CD4-positive, alpha-beta T cell treated with Interleukin-15 for 4 hours (primary cell): ENCODE measurements at places on chromosomes 2 and 18.
A peak's percentile ranks its signal among the peaks of the same experiment; 100 is the strongest.

DNA sequence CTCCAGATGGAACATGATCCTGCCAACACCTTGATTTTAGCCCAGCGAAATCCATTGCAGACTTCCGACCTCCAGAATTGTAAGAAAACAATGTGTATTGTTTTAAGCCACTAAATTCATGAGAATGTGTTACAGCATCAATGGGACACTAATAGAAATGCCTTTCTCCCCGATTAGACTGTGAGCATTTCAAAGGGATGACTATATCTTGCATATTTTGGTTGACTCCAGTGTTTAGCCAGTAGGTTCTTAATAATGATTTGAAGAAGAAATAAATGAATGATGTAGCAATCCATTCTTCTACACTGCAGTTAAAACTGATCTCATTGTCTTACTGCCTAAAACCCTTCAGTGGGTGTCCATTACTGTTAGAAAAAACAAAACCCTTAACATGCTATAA is 67.4 kb upstream of the ACVR1C start:
- DNase-seq: no peak

DNA sequence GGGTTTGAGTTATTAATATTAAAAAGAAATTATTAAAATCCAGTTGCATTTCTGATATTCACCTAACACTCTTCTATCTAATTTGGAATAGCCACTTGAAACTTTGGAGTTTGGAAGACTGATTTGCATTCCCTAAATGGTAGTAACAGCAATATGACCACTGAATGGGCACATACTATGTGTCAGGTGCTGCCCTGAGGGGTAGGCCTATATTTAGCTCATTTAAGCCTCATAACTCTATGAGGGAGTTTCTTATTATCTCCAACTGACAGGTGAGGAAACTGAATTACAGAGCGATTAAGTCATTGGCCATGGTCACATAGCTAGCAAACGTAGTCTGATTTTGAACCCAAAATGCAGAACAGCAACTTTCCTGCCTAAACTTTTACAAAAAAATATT is 77.3 kb downstream of the VWA3B start:
- no peak for DNase-seq

DNA sequence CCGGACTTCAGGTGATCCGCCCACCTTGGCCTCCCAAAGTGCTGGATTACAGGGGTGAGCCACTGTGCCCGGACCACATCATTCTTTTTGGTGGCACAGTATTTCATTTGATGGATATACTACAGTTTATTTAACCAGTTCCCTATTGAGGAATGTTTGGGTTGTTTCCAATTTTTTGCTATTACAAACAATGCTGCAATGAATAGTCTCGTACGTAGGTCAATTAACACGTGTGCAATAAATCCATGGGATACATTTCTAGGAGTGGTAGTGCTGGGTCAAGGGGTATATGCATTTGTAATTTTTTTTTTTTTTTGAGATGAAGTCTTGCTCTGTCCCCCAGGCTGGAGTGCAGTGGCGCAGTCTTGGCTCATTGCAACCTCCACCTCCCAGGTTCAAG is 28.4 kb upstream of the XPO1 start:
- DNase-seq: no peak

DNA sequence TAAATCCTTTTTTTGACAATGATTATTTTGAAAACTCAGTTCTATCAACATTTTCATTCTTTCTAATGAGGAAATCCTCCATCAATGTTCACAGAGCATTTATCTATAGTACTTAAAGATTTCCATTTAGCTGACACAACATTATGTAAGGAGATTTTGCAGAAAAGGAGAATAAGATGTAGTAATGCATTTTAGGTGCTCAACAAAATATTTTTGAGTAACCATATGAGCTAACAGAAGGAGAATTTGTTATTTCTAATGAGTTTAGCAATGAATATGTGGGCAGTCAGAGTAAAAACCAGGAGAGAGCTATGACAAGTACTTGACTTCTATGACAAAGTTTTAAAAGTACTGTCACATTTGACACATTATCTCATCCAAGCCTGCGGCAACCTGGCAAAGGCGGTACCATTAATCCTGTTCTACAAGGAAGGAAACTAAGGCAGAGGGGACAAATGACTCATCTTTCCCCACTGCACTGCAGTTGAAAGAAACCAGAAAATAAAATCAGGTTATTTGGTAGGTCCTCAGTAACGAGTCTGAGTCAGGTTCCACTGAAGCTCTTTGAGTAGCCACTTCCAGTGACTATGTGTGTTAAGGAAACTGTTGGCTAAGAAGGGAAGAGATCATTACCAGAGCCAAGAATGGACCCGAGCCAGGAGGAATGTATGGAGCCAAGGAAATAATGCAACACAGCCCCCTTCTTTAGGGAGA is 134.1 kb upstream of the ITGB6 start:
- DNase-seq: peak; percentile 49
